Retina (tissue), 1 donor: ENCODE measurements at places on chromosomes 2 and 18.

GRCh38 chr18:47929681-47930198 is 719 bp downstream of the SMAD2 start:
- no peak for DNase-seq

- no peak for DNase-seq
These were observed 13.5 kb downstream of the ELAC1 start for GRCh38 chr18:50981381-50981780.

GRCh38 chr2:169345486-169346437 is 16.6 kb downstream of the LRP2 start:
- DNase-seq, result peak; percentile 54

DNA sequence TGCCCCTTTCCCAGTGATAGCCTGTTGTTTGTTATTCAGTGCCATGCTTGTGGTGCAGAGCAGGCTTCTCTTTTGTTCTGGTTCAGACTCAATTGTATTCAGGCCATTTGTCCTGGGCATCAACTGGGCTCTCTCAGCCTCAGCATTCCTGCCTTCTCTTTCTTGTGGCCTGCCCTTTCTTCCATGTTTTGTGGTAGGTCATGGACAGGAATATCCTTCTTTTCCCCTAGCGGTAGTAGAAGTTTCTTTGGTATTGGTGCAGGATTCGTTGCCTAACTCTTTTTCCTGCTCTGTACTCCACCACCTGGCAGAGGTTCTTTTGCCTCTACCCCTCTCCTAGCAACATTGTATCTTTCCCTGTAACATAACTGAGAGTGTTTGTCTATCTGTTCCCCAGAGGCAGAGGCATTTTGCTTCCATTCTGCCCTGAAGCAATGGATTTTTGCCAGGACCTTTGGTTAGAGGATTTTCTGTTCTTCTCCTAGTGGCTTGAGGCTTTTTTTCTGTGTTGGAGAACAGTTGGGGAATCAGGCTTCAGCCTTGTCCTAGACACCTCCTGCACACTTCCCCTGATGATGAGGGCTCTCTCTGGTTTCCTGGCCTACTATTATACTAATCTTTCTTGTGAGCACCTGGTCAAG is 68.5 kb downstream of the NCOA1 start:
- no peak for DNase-seq

DNA sequence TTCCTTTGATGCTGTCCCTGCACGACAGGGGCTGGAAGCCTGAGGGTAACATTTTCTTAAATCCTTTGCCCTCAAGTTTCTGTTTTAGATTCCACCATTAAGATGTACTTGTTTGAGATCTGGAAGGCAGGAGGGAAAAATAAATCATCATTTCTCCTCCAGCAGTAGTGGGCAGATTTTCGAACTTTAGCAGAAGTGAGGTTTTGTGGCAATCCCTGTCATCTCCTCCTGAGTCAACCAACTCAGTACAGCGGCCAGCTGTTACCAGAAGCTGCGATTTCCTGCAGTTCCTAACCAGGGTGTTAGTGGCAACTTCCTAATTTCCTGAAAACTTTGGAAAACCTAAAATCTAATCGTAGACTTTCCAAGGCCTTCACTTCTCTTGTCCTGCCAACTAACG is 517.2 kb upstream of the ACVR2A start:
- no peak for DNase-seq

GRCh38 chr2:134173338-134174016 is 80.4 kb upstream of the MGAT5 start:
- DNase-seq, result peak; percentile 16

- no peak for DNase-seq
These were observed 43.2 kb upstream of the NEB start for GRCh38 chr2:151777487-151777886.

DNA sequence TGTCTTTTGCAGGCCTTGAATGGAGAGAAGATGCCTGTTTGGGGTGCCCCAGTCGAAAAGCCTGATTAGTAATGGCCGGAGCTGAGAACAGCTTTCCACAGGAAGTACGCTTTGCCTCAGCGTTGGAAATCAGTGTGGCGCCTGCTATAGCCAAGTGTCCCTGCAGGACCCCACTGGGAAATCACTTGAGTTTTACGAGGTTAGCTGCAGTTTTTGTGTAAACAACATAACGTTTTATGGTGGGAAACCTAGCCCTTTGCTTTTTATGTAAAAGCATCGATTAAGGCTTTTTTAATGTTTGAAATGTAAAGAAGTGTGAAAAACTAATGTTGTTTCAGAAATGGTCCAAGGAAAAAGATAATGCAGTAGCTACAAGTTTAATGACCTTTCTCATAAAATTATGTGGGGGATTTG is 234.2 kb downstream of the TTC32 start:
- no peak for DNase-seq

DNA sequence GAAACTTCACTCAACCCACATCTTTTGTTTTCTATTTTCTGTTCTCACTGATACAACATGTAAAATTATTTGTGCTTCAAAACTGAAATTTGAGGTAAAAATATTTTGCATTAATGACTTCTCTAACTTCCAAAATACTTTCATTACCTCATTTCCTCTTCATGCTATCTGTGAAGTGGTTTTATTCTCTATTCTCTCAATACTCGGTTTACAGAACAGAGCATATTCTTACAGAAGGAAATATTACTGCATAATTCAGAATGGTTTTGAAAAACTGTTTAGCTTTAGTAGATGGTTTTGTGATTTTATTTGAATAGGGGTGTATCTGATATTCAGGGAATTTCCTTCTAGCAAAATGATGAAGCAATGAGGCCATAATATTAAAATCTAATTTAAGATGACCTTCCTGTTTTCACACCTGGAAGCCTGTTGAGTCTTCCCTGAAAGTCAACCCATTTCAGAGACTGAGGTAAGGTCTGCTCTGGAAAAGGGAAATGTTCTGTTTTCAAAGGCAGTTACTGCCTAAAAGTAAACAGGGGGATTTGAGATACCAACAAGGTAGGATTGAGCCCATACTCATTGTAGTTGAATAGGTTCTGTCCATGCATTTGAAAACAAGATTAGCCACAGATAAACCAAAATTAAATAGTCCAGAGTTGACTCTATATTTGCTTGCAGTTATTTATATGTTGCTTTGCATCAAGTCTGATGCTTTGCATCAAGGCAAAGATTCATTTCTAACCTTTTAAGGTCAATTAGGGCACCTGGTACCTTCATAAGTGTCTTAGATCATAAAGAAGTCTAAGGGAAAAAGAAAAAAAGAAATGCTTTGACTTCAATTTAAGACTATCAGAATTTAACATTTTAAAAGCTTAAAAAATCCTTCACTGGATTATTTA is 50.8 kb upstream of the PEX13 start:
- no peak for DNase-seq
